ENCODE measurements at places on chromosomes 2 and 18. TPM values are rescaled to one million over a fixed set of nuclear protein-coding genes. Genes with fewer than 3 reads are reported as not detected.

PRKCE gene
- 11.8 TPM for total RNA-seq

MALL gene
- total RNA-seq, result 27.4 TPM

SCYGR4 gene
- not detected for total RNA-seq

CCDC85A gene
- total RNA-seq, result 5.0 TPM

KLHL41 gene
- 122 TPM for total RNA-seq

UGT1A9 gene
- not detected for total RNA-seq

CROCC2 gene
- not detected for total RNA-seq

Measured in right atrium auricular region (tissue), 2 donors.